ENCODE measurements at places on chromosomes 2 and 18.

DNA sequence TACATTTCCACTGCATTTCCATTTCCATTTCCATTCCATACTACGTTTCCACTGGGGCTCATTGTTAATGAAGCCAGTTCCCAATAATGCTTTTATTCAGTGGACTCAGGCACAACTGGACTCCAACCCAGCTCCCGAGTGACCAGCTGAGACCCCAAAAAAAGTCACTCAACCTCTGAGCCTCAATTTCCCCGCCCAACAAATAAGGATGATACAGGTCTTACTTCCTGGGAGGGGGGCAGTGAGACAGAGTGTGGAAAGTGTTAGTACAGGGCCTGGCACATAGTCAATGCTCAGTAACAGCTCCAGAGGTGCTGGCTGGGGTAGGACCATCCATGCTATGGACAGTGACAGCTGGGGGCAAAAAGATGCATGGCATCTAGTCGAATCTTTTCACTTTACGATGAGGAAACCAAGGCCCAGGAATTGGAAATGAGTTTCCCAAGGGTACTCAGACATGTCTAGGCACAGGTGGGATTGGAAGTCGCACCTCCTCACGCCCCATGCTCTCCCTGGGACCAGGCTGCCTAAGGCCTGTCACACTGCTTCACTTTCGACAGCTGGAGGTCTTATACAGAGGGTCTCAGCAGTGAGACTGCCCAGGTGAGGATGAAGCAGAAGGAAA lies 226.5 kb downstream of the ANAPC1 start:
- DNase-seq: no peak

DNA sequence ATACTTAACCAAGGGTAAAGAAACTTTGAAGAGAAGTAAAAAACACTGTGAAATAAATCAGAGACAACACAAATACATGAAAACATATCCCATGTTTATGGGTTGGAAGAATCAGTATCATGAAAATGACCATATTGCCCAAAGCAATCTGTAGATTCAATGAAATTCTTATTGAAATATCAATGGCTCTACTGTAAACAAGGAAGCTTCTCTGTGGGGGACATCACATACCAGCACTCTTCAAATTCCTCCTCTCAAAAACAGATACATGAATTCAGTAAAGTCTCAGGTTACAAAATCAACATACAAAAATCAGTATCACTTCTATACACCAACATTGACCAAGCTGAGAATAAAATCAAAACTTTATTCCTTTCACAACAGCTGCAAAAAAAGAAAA lies 63.5 kb upstream of the CNTNAP5 start:
- DNase-seq: no peak

GRCh38 chr2:45895241-45895861 lies 243.9 kb downstream of the PRKCE start:
- no peak for DNase-seq

- no peak for DNase-seq
Measured at GRCh38 chr2:145411493-145411892, 891.6 kb upstream of the ZEB2 start.

DNA sequence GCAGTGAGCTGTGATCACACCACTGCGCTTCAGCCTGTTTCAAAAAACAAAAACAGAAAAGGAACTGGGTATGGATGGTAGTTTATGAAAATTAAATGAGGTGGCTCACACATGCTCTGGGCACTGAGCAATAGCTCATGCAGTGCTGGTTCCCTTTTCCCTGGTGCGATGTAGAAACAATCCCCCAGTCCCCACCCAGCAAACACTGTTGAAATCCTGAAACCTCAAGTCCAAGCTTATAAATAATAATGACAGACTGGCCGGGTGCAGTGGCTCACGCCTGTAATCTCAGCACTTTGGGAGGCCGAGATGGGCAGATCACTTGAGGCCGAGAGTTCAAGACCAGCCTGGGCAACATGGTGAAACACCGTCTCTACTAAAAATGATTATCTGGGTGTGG lies 55.4 kb upstream of the SMAD2 start:
- no peak for DNase-seq

GRCh38 chr2:223032187-223033142 lies 19.5 kb upstream of the KCNE4 start:
- no peak for DNase-seq

GRCh38 chr18:3875961-3876360 lies 426.0 kb downstream of the TGIF1 start:
- no peak for DNase-seq

DNA sequence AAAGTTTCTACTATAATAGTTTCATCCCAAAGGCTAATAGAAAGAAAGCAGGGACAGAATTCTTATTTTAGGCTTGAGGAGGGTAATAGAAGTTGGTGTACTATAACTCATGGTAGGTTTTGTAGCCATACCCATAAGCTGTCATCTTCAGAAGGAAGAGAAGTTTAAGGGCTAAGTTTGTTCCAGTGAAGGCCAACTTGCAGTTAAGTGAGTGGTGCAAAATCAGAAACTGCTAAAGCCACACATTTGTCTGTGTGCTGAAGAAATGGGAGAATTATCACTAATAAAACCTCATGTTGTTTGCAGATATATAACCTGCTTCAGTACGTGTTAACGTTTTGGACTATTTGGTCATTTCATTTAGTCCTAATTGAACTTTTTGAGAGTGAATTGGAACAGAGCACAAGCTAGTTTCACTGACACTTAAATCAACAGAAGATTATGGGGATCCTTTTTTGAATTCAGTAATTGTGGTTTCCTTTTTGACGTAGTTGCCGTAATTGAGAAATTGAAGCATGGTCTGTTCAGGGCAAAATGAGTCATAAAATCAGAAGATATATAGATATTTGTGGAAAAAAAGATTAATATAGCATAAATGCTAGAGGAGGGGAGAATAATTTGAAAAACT lies 69.1 kb downstream of the PHLPP1 start:
- no peak for DNase-seq

DNA sequence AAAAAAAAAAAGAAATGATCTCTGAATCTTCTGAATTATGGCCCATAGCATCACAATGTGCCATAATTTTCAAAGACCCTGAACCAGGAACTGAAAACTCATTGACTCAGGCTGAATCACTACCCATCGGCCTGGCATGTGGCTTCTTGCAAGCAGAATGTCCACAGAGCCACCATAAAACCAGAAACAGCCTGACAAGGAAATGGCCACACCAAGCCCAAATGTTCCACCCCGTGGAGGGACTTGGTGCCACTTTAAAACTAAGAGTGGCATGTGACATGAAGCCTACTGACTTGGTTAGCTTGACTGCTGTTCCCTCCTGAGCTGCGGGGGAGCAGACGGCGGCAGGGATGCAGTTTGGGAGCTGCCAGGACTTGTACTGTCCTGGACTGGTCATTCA lies 71.2 kb upstream of the RBM44 start:
- DNase-seq: no peak

DNA sequence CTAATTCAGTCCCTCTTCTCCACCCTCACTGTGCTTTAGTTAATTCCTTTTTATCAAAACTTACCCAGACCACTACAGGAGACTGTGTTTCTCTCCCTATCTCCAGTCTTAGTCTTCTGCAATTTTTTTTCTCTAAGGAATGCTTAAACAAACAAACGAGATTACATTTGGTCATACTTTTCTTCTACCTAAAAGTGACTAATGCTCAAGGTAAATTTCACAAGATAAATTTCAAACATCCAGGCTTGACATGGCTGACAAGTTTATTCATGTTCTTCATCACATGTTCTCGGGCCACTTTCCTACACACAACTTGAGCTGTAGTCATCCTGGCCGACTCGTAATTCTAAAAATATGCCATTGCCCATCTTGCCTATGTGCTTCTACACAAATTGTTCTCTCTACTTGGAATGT lies 23.2 kb upstream of the ACSL3 start:
- no peak for DNase-seq

- DNase-seq: no peak
Measured at GRCh38 chr2:203025592-203025991, 10.9 kb downstream of the NBEAL1 start.

DNA sequence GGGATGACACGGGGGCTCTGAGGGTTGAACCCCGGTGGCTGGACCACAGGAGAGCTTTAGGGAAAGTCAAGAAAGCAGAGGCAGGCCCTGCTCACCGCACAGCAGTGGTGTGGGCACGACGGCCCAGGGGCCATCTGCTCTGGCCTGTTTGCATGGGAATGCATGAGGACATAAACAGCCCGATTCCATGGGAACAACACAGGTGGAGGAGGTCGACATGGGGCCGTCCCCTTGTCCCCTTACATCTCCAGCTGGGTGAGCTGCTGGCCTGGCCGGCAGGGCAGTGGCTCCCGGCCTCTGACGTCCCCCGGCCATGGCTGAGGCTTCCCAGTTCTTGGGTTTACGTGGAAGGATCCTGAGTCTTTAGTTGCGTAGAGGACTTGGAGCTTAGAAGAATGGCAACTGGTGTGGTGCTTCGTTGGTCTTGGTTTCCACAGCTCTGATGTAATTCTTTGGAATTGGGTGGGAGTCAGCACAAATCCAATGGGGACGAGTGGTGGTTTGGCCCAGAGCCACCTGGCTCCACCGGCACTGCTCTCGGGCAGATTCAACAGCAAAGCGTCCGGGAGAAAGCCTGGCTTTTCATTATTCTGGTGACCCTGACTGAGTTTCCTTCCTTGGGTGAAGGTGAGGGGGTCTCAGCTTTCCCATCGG lies 98.3 kb upstream of the HDAC4 start:
- DNase-seq: no peak

DNA sequence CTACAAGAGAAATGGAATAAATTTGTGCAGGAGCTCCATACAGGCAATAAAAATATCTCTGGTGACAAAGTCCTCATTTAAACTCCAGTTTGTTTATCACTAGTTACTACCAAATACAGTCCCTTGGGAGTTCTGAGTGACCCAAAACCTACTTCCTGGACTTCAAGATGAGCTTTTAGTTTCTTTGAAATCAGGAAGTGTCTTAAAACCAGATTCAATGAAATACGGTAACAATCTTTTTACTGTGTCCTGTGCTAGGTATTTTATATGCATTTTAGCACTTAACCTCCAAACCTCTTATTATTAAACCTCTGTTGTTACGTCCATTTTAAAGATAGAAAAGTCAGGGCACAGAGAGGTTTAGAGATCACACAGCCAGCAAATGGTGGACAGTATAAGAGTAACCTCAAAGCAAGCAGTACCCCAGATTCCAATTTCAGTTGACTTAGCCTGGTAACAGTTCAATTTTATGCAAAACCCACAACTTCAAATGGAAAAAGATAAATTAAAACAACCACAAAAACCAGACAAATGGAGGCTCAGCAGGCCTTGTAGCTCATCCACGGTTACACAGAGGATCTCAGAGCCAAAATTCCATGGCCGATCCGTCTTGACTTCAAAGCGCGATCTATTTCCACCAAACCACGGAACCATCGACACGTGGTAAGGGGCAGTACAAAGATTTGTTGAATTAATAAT lies 1.3 kb upstream of the KCMF1 start:
- DNase-seq: no peak

GRCh38 chr2:158835431-158835830 lies 40.3 kb downstream of the DAPL1 start:
- no peak for DNase-seq

- DNase-seq: peak; percentile 18
Measured at GRCh38 chr2:219059725-219060682, 717 bp downstream of the IHH start.

- no peak for DNase-seq
Measured at GRCh38 chr2:106800976-106801655, 84.9 kb downstream of the ST6GAL2 start.

Measured in activated B cell treated with CpG ODN at 0.5 μM for 24 hours (primary cell).